Muscle of arm (tissue), 14 donors: ENCODE measurements at places on chromosomes 3 and 15. TPM values are rescaled to one million over a fixed set of nuclear protein-coding genes. Genes with fewer than 3 reads are reported as not detected.
A peak's percentile ranks its signal among the peaks of the same experiment; 100 is the strongest.

The SLCO2A1 gene
- 1.4 TPM for polyA plus RNA-seq

DNA sequence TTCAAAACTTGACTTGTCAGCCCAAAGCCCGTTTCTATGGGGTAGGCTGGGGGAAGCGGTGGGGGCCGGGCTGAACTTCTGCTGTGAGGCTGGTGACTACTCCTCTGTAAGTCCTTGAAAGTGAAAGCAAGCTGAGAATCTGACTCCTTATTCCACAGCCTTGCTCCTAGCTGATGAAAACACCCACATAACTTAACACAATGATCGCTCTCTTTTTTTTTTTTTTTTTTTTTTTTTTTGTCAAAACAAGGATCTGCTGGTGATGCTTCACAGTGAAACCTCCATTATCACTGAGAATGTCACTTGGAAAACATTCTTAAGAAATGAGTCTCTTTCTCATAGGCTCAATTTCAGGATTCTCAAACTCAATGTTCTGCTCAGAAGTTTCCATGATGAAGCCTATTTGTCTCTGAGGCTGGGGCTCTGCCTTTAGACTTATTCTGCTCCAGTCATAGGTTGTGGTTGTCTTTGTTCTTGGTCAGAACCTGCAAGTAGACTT lies 31.4 kb upstream of the TKT start:
- DNase-seq = no peak

DNA sequence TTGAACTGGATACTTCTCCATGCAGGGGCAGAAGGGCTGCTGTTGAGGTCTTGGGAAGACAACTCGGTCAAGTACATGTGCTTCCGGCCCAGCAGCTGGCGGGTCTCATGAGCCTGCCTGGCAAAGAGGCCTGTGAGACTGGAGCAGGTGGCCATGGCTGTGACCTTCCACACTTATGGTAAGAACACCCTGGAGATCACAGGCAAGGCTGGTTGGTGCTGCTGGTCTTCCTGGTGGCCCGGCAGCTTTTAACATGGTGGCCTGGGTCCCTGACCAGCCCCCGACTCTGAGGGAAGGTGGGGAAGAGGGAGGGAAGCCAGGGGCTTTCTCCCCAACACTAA lies 15.4 kb downstream of the CHRD start:
- no peak for DNase-seq

GRCh38 chr3:101150504-101150903 lies 157.3 kb upstream of the ABI3BP start:
- DNase-seq = no peak

DNA sequence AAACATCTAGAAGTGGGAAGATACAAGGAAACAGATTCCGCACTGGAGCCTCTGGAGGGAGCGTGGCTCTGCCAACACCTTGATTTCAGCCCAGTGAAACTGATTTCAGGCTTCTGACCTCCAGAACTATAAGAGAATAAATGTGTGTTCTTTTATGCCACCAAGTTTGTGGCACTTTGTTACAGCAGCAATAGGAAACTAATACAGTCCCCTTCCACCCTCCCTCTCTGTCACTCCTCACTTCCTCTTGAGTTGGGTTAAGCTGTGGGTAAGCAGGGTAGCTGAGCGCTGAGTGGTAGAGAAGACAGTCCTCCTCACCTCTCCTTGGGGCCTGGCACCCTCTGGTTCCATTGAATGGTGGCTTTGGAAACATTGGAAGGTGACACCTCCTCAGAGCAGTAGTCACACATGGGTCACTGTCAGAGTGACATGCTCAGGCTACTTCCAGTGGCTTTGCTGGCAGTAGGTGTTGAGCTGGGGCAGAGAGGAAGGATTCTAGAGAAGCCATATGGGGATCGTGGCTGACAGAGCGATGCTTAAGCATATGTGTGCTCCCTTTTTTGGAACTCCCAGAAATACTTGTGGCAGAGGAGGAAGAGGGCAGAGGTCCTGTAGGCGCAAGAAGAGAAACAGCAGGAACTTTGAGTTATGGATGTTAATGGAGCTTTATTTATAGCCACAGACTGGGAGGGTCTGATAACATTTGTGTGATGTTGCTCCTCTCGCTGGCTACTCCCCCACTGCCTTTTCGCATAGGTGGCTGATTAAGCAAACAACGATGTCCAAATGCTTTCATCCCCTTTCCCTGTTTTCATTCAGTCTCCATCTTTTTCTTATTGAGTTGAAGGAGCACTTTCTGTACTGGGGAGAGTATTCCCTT lies 14.8 kb upstream of the HCN4 start:
- DNase-seq = no peak

GRCh38 chr3:139715743-139716360 lies 38.1 kb upstream of the NMNAT3 start:
- DNase-seq = no peak

GRCh38 chr3:45515999-45516725 lies 78.4 kb upstream of the LIMD1 start:
- no peak for DNase-seq

The LRRIQ4 gene
- polyA plus RNA-seq = not detected

The FANCD2OS gene
- polyA plus RNA-seq = not detected

The COLQ gene
- 15.9 TPM for polyA plus RNA-seq

The HHATL gene
- 19.8 TPM for polyA plus RNA-seq

DNA sequence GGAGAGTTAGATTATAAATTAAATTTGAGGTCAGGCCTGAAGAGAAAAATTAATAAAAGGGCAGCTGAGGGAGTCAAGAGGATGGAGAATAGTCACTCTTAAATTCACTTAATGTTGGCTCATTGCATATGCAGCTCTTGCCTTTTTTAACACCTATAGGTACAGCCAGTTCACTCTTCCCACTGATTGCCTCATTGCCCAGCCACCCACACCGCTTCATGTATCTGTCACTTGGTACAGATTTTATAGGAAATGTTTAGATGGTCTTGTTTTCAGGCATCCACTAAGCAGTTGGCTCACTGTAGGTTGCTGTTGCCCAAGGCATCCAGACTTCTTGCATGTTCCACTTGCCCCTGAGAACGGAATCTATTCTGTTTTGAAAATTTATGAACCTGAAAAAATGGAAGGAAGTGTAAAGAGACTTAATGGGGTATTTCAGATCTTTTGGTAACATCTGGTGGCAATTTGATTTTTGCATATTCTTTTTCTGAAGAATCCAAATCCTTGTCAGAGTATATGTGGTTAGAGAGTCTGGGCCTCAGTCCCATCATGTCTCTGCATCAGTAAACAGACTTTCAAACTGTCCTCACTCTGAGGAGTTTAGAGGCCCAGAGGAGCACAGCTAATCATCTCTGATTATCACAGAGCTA lies 151.9 kb downstream of the RBPMS2 start:
- no peak for DNase-seq

- peak; percentile 73 for DNase-seq
Observed at GRCh38 chr3:122794779-122795673, at the start of gene SLC49A4. SLC49A4 (plus strand) TSS chr3:122795069; CDS start chr3:122795193, 124 bp downstream.

DNA sequence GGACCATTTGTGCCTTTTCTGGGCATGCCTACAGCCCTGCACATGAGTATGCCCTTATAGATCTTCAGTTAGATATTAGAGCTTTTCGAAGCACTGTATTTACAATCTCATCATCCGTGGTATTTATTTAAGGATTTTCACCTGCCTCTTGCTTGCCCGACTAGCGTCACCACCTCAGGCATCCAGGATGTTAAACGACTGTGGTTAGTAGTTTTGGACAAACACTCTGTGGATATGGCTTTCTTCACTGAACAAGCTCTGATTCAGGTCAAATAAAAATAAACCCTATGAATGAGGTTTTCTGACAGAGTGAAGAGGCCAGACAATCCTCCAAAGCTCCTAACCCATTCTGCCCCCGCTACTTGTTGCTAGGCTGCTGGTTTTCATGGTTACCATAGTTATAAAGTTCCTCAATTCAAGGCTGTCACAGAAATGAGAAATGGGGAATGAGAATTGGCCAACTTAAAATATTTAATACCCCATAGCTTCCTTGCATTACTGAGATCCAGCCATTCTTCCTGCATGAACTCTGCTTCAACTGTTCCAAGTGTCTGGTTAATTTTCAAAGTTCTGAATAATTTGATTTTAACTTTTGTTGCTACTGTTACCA lies 440.1 kb downstream of the GABRG3 start:
- DNase-seq = no peak

DNA sequence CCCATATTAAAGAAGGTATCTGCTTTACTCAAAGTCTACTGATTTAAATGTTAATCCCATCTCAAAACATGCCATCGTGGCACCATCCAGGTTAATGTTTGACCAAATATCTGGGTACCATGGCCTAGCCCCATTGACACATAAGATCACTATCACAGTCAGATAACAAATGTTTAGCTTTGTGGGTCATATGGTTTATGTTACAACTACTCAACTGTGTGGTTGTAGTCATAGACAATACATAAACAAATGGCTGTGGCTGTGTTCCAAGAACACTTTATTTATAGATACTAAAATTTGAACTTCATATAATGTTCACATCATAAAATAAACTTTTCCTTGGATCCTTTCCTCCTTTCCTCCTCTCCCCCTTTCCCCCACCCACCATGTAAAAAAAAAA lies 9.8 kb upstream of the SNRPN start:
- DNase-seq = no peak

DNA sequence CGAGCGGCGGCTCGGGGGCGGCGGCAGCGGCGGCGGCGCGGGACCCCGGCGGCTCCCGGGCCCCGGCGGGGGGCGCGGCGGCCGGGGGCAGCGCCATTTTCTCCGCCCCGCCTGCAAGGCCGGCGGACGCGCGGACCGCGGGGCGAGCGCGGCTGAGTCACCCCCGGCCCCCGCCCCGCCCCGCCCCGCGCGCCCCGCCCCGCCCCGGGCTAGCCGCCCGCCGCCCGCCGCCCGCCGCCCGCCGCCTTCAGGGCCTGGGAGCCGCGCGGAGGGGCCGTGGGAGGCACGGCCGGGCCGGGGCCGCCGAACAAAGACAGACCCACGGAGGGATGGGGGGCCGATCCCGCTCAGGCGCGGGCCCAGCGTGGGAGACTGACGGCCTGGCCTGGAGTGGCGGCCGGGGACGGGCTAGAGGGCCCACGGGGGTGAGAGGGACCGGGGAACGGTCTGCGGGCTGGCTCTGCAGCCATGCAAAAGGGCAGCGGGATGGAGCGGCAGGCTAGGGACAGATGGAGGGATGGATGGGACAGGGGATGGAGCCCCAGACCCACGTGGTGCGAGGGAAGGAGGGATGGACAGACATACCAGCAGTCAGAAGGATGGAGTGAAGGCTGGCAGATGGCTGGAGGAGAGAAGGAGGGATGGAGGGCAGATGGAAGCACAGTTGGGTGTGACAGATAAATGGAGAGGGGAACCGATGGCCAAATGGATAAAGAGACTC lies at the start of gene EIF4E3:
TSS of gene EIF4E3 (minus strand) at position 132 of the 721 bp plus-strand sequence. CDS start at position 97, 35 bp downstream.
- DNase-seq = no peak

DNA sequence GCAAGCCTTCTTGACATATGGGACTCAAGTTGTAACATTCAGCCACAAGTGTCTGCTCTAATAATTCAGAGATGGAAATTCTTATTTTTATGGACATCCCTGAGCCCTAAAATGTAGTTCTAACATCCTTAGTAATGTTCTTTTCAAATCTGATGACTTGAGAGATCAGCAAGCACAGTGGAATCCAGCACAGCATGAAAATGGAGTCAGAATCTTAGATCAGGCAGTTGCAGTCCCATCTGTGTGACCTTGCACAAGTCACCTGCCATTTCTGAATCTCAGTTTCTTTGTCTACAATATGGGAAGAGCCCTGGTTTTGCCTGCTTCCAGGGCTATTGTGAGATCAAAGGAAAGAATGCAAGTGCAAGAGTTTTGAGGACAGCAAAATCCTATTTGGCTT lies 183.9 kb upstream of the LPP start:
- no peak for DNase-seq

- no peak for DNase-seq
Observed at GRCh38 chr3:17995769-17996168, 253.3 kb upstream of the TBC1D5 start.

The EFHB gene
- 0.69 TPM for polyA plus RNA-seq

The CNTN4 gene
- 8.4 TPM for polyA plus RNA-seq

The MLF1 gene
- 75.6 TPM for polyA plus RNA-seq

DNA sequence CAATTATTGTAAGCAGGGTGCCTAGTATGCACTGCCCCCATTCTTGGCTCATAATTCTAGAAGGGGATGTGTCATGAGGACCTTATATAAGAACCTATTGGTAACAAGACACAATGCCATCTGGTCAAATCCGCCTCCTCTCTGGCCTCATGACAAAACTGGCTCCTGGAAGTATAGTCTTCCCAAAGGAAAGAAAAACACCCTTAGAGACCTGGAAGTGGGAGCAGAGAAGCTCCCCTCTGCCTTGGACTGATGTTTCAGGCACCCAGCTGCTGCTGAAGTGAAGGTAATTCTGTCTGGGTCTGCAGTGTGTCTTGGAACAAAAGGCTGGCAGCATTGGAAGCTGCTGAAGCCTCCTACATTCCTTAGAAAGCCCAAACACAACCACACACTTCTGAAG lies 107.2 kb upstream of the CLSTN2 start:
- no peak for DNase-seq

- DNase-seq = no peak
Observed at GRCh38 chr15:91110407-91110806, 10.3 kb downstream of the SV2B start.

The CERS3 gene
- polyA plus RNA-seq = 1.1 TPM

The TLR9 gene
- 0.11 TPM for polyA plus RNA-seq

DNA sequence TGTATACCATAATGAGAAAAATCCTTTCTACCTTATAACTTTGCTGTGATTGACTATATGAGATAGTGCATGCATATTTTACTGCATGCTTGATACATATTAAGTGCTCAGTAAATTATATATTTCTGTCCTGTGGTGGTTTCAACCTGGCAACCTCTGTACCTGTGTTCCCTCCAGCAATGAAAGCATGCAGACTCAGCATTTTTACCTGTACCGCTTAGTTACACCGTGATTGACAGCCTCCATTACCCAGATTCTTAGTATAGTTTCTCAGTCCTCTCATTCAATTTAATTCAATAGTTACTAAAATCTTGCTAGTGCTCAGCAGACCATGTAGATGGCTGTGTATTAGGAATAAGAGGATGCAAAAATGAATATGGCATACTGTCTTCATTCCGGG lies 386.0 kb downstream of the EPHA6 start:
- DNase-seq = no peak

GRCh38 chr15:52139599-52140462 lies 27.3 kb upstream of the BCL2L10 start:
- DNase-seq = peak; percentile 62

The EHHADH gene
- 4.0 TPM for polyA plus RNA-seq

DNA sequence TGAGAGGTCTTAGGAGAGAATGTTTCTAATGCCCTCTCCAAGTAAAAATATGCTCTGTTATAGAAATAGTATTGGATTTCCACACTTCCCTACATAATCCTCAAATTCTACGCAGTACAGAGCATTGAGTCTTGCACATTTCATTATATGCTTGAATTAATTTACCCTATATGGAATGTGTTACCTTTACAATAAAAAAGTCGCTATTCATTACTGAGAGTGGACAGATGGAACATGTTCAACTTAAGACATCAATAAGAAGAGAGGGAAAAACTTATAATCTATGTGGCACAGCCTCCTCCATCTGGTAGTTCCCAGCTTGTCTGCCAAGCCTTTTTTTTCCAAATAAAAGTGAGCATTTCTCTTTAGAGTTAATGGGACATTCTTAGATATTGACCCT lies 417.9 kb downstream of the MECOM start:
- DNase-seq = no peak
